ENCODE measurements at places on chromosomes 5 and 9.

DNA sequence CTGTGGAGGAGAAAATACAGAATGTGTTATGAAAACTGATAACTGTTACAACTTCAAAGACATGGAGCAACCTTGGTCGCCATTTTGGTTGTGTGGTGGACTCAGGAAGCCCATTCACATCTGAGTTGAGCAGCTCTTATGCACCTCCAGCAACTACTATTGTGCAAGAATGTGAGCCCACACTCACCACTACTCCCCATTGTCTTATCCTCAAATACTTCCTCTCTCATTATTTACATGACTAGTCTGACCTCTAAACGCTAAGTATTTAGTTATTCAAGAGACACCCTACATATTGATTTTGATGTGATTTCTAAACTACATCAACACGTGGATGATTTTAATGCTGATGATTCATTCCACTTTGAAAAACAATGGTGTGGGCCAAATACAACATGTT, 516.6 kb upstream of the CLINT1 start:
- no peak for DNase-seq

GRCh38 chr5:81767938-81768337, 17.0 kb upstream of the SSBP2 start:
- DNase-seq, result no peak

GRCh38 chr5:127832067-127832466, 128.9 kb downstream of the CCDC192 start:
- DNase-seq, result no peak

- no peak for DNase-seq
These were observed 765.3 kb upstream of the GRAMD2B start for GRCh38 chr5:125657936-125658335.

DNA sequence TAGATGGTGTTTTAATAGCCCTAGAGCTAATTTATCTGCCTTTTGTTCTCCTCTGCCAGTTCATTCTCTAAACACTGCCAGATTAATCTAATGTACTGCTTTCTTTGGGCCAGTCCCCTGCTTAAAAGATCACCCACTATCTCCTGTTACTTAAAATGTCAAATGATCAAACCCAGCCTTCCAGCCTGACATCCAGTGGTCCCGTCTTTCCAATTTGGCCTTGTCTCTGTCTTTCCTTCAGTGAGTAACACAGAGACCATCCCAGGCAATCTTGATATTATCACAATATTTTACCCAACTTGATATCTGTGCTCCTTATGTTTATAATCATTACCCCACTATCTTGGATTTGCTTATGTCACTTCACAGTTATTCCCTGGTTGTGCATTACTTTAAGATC, 12.0 kb downstream of the PRR16 start:
- no peak for DNase-seq
